ENCODE measurements at places on chromosomes 6 and 20. TPM values are rescaled to one million over a fixed set of nuclear protein-coding genes. Genes with fewer than 3 reads are reported as not detected.

DNA sequence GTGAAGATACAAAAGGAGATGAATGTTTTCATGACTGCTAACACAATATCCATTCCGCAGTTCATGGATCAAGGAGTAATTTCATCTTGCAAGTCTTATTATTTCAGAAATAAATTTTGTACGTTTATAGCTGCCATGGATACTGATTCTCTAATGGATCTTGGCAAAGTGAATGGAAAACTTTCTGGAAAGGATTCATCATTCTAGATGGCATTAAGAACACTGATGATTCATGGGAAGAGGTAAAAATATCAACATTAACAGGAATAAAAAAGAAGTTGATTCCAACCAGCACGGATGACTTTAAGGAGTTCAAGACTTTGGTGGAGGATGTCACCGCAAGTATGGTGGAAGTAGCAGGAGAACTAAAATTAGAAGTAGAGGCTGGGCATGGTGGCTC is 2.8 kb downstream of the HUS1B start:
- DNase-seq = no peak

DNA sequence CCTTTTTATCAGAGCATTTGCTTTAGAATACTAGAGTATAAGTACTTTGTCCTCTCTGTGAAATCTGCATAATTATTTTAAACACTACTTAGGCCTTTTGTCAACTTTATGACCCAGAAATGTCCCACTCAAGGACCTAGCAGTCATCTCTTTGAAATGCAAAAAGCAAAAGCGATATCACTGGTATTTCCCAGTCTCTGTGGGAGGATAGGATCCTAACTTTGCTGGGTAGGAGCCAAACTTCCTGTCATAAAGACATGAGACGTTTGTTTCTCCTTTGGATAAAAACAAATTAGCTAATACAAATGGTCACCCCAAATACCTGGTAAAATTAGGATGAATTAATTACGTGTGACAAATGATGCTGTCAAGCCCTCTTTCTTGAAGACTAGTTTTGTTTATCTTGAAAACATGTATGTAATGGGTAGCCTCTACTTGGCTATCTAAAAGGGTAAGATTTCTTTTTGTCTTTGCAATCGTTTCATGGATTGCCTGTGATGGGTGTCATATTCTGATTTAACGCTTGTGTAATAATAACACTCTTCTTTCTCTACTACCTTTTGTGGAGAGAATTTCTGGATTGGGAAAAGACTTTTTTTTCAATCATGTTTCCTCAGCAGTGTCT is 36.2 kb downstream of the DCDC2 start:
- DNase-seq = no peak

- no peak for DNase-seq
Measured at GRCh38 chr6:155177363-155177961, 86.4 kb upstream of the CLDN20 start.

MUCL3 gene
- total RNA-seq = not detected

VGLL2 gene
- not detected for total RNA-seq

DNA sequence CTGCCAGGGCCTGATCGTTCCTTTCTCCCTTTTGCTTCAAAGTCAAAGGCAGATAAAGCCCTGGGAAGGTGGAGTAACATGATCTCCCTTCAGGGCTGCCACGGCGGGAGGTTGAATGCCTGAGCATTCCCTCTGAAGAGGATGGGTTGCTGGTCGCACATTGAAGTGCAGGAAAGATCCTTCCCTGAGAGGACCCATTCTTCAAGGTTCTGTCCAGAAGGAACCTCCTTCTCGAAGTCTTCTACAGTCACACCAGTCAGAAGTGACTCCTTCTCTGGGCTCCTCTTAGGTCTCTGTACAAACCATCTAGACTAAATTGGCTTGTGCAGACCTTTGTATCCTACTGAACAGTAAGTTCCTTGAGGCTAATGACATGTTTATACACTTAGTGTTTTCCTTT is 192.6 kb upstream of the VGLL2 start:
- DNase-seq = no peak

PROKR2 gene
- not detected for total RNA-seq

- DNase-seq = no peak
Measured at GRCh38 chr20:9480066-9480465, 34.3 kb upstream of the LAMP5 start.

GRCh38 chr20:53162251-53162835 is 190.2 kb downstream of the TSHZ2 start:
- DNase-seq = peak; percentile 74

MUC21 gene
- total RNA-seq = not detected

GNL1 gene
- total RNA-seq = 31.1 TPM

NKAPL gene
- 1.1 TPM for total RNA-seq

DNA sequence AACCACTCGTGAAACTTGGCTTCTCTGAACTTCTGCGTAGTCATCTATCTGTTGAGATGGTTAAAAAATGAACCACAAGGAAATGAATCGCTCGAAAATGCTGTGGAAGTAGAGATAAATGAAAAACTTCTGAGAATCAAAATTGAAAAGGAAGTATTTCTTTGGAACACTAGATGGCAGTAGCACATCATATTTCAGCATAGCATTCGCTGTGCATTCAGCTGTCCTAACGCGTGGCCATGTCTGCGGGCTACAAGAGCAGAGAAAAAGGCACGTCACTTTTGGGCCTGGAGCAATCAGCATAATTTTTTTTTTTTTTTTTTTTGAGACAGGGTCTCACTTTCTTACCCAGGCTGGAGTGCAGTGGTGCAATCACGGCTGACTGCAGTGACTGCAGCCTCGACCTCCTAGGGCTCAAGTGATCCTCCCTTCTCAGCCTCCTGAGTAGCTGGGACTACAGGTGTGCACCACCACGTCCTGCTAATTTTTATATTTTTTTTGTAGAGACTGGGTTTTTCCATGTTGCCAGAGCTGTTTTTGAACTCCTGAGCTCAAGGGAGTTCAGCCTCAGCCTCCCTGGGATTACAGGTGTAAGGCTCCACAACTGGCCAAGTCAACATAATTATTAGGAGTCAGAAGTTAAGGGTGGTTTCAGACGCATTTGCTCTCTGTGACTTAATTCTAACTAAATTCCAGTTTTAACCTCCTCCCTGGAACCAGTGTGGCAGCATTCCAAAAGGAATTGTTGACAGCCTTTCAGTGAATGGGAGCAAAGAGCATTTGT is 8.8 kb upstream of the PERP start:
- DNase-seq = peak; percentile 31

DNA sequence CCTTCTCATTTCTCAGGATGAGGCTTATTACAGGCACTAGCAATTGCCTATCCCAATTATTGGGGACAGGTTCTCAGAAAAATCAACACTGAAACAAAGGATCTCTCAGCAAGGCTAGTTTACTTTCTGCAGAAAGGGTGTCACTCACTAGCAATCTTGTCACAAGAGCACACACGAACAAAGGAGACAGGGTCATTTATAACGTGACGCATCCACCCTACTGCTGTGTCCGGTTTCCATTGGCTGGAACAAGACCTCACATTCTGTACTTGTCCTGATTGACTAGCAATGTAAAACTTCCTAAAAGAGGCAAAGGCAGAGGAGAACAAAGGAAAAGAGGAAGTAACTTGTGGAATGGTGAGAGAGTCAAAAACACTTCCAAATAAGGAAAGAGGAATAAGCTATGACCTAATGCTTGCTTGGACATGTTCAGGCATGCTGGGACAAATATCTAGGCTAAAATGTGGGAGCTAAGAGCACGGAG is 160.2 kb upstream of the STXBP5 start:
- no peak for DNase-seq

GRCh38 chr6:161073930-161074329 is 82.4 kb downstream of the MAP3K4 start:
- no peak for DNase-seq

ADGRB3 gene
- total RNA-seq = 0.92 TPM

Measured in kidney epithelial cell (primary cell).